ENCODE measurements at places on chromosomes 13 and 19.

DNA sequence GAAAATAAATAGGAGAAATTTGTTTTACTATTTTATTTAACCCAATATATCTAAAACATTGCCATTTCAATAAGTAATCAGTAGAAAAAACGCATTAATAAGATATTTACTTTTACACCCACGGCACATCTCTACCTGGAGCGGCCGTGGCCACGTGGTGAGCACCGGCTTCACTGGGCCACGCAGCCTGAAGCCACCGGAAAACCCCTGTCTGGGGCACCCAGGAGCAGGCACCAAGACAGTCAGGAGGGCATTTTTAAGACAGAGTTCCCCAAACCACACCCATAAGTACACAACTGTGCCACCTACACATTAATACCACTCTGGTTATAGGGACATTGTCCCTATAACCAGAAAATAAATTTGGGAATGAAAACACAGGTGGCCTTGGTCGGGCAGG is 80.9 kb downstream of the SPACA7 start:
- no peak for DNase-seq

GRCh38 chr13:91079176-91079575 is 268.3 kb upstream of the MIR17HG start:
- DNase-seq = no peak

- DNase-seq = no peak
These were observed 42.4 kb downstream of the PCDH8 start for GRCh38 chr13:52806029-52806428.

DNA sequence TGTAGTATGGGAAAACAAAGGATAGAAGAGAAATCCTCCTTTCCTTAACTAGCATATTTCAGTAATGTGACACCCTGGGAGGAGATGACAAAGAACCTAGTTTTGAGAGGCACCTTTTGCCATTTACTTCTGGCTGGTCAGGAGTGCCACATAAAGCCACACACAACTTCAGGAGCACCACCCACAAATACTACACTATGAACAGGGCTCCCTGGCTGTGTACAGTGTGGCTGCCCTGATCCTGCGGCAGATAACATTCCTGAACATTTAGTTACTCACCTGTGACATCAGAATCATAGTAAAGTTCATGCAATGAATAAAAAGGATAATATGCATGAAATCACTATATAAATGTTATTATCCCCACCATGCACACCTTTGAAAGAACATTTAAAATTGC is 17.4 kb upstream of the IRS2 start:
- DNase-seq = no peak

DNA sequence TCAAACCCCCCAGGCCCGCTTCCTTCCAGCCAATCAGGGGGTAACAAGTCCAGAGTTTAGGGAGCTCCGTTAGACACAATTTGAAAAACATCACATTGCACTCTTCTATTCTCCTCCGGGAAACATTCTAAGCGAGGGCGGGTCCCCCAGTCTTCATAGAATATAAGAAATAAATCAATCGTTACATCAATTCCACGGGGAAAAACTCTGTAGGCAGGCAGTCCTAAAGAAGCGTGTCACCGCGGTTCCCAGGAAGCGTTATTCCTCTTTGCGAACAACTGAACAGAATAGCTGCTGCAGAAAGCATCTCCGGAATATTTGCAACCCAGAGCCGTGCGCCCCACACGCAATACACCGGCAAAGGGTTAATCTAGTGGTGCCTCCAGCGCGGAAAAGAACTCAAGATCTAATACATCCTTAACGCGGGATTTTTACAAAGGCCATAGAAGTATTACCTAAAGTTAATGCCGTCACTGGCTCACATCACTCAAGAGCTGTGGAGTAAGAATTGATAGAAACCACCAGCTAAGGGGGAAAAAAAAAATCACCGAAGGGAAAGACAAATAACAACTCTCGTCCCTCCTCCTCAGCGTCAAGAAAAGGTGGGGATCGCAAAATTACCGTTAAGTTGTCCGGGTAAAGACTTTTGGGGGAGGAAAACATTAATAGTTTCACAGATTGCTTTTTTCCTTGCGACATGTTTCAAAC is 65.1 kb downstream of the KCNRG start:
- DNase-seq = peak; percentile 20

DNA sequence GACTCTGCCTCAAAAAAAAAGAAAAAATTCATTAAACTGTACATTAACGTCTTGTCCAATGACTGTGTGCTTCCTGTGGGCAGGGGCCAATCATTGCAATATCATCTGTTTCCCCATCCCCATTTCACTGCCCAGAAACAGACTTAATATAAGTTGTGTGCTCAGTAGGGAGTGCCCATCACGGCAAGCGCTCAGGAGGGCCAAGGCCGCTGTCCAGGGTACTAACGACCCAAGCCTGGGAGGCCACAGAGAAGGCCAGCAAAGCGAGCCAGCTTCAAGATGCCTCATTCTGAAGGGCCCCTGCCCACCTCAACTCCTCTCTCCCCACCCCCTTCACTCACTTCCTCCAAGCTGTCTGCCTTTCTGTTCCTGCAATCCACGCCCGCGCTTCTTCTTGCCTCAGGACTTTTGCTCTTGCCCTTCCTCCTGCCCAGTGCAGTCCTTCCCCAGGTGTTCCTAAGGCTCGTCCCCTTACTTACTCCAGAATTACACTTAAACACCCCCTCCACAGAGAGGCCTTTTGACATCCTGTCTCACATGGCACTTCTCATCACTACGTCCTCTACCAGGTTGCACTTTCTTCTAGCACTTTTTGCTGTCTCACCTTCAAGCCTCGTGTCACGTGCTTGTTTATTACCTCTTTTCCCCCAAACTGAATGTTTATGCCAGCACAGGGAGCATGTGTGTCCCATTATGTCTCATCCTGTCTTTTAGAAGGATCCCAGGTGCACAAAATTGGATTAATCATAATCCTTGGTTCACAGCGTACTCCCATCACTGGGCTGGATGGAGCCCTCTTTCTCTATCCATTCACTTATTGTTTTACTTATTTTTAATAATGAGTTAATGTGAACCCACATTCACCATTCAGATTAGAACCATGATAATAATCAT is 11.3 kb upstream of the POU2F2 start:
- no peak for DNase-seq
